ENCODE measurements at places on chromosomes 11 and 22.

- no peak for DNase-seq
Measured at GRCh38 chr11:41116970-41117369, 342.5 kb downstream of the LRRC4C start.

- DNase-seq: no peak
Measured at GRCh38 chr22:40175611-40176244, 2.0 kb upstream of the TNRC6B start.

DNA sequence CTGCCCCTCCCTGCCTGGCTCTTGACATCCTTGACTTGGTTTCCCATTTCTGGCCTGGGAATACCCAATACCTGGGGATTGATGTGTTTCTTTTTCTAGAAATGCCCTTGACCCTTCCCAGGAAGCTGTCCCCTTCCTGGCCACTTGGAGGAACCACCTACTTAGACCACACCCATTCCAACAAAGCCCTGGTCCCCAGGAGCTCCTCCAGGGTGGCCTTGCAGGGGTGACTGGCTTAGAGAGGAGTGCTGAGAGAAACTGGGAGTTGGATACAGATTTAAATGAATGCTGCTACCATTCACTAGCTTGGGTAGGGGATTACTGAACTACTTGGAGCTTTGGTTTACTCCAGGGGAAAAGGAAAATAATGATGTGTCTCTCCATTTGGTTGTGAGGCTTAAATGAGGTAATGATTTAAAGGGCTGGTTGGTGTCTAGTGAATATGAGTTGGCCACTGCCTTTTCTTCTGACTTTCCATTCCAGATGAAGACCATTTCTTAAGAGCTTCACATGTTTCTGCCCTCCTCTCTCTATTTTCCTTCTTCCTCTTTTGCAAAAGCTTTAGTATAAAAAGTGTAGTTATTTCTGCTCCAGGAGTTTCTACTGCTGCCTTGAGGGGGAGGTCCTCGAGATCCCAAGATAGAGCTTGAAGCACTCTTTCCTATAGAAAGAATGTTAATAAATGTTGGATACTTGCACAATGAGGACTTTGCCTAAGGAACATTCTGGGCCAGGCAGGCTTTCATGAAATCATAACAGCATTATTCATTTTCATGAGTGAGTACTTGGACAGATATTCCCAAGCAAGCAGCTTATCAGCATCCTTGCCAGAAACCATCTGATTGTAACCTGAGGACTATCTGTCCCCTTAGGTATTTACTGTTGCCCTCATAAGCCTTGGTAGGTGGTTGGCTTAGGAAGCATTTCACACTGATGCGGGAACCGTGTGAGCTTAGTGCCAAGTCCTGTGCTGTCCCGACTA, 22.4 kb downstream of the PANX1 start:
- DNase-seq: no peak

DNA sequence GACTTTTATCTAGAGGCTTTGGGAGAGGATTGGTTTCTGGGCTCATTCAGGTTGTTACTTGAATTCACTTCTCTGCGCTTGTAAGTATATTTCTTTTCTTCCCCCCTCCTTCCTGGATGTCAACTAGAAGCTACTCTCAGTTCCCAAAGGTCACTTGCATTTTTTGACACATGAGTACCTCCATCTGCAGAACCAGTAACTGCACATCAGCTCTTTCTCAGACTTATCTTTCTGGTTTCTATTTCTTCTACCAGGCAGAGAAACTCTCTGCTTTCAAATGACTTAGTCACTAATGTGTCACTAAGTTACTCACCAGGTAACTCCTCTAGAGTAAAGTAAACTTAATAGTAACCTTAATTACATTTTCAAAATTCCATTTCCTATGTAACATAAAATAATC, 773.0 kb upstream of the LUZP2 start:
- no peak for DNase-seq

DNA sequence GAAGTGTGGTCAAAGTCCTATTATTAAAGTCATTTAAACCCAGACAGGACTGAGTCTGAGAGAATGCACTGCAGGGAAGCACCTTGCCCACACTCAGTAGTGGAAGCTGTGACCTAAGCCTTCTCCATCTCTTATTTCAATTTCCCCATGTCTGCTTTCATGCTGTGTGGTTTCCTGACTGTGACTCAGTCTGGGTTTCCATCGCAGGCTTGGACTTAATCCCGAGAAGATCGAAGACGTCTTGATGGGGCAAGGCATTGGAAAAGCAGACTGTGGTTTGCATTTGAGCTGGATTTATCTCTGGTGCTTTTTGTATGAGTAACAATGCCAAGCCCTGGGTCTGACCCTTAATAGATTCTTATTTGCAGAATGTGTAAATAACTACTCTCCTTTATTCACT, 238.9 kb downstream of the NTM start:
- no peak for DNase-seq

DNA sequence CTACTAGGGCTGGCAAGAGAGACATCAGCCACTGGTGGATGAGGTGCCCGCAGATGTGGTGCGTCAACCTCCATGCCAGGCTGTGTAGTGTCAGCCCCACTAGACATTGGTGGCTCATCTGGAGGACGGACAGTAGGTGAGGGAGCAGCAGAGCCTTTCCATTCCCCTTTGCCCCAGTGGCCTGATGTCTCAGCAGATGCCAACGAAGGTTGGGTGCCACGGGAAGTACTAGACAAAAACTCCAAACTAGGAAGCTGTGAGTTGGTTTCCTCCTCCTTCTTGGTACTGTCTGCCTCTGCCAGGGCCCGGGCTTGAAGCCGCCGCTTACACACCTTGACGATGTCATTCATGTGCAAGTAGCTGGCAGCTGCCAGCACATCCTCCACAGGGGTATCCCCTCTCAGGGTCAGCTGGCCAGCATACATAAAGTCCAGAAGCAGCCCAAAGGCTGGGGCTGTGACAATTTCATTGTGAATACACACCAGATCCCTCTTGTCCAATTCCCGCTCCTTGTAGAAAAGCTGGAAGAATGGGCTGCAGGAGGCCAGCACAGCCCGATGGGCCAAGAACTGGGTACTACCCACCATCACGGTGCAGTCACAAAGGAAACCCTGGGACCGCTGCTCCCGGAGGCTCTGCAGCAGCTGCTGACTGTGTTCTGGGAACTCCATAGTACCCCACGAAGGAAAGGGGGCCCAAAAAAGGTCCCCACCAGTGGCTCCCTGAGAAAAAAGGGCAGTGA, 795 bp downstream of the ZBTB3 start:
- DNase-seq: no peak

- DNase-seq: no peak
Measured at GRCh38 chr11:123580137-123580536, 74.3 kb downstream of the SCN3B start.

DNA sequence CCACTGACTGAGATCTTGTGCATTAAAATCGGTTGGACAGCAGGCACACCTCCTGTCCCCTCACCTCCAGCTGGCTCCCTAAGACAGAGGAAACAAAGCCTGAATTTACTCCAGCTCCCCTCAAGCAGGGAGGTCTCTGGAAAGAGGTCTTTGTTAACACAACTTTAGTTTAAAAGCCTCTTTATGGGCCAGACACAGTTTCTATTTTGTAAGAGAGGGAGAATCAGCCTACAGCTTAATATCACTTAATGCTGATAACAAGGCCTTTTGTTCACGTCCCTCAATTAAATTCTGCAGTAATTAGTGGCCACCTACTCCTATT, 36.3 kb downstream of the PLEKHA7 start:
- no peak for DNase-seq

DNA sequence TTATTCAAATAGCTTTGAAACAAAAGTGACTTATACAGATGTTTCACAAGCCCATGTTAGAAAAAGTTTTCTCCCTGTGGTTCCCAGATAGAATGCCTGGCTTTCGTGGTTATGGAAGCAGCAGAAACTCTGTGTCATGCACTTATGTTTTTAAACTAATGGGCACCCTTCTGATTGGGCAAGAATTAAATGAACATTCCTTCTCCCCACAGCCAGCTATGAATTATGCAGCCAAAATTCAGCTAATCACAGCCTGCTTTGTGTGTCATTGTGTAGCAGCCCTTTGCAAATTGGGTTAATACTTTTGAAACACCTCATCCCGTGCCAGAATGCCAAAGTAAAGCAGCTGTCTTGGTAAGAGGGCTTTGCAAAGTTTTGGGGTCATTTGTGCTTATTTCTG, 46.9 kb downstream of the PANX1 start:
- DNase-seq: no peak

DNA sequence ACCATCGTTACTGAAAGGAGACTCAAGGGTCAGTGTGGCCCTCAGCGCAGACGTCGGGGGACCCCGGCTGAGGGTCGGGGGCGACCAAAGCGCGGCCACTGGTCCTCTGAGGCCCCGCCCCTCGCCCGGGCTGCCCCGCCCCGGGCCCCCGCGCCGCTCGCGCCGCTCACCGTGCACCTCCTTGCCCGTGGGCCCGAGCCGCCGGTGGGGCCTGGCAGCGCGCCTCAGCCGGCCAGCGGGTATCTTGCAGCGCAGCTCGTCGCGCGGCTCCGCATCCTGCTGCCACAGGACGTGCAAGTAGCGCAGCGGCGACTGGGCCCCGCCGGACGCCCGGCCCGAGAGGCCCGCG, 419 bp downstream of the ANKRD54 start:
- no peak for DNase-seq

- no peak for DNase-seq
Measured at GRCh38 chr11:31822175-31822926, 11.2 kb upstream of the PAX6 start.

GRCh38 chr11:47004595-47005033, 68.1 kb downstream of the CSTPP1 start:
- no peak for DNase-seq

DNA sequence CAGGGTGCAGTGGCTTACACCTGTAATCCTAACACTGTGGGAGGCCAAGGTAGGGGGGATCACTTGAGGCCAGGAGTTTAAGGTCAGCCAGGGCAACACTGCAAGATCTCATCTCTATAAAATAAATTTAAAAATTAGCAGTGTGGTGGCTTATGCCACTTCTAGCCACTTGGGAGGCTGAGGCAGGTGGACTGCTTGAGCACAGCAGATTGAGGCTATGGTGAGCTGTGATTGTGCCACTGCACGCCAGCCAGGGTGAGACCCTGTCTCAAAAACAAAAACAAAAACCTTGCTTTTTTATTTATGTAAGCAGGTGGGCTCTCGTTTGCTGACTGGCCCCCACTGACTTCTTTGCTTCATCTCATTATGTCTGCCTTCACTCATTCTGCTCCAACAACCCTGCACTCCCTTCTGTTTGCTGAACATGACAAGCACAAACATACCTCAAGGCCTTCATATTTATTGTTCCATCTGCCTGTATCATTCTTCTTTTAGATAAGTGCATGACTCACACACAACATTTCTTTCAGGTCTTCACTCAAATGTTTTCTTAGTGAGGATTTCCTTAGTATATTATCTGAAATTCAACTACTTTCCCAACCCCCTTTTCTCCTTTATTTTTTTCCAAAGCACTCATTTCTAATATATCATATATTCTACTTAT, 32.4 kb upstream of the CLNS1A start:
- no peak for DNase-seq
